ENCODE measurements at places on chromosomes 6 and 20. TPM values are rescaled to one million over a fixed set of nuclear protein-coding genes. Genes with fewer than 3 reads are reported as not detected.

Gene LPIN3
- 1.9 TPM for total RNA-seq

Gene GPRC6A
- total RNA-seq, result not detected

Gene SHLD1
- total RNA-seq, result 7.3 TPM

Gene C20orf141
- total RNA-seq, result not detected

Gene KLC4
- 39.6 TPM for total RNA-seq

Gene AARS2
- total RNA-seq, result 12.7 TPM

Gene PNISR
- 310 TPM for total RNA-seq

Gene LST1
- 10.3 TPM for total RNA-seq

Gene ULBP2
- 1.8 TPM for total RNA-seq

Gene LY6G6C
- not detected for total RNA-seq

Gene PPP1R3G
- not detected for total RNA-seq

Gene POM121L2
- not detected for total RNA-seq

Gene SNRPB2
- 50.4 TPM for total RNA-seq

Gene SYCP2
- total RNA-seq, result 4.4 TPM

Gene SIRPA
- 0.64 TPM for total RNA-seq

Gene APCDD1L
- total RNA-seq, result not detected

Gene ZSCAN23
- 0.19 TPM for total RNA-seq

Gene CDH4
- 0.11 TPM for total RNA-seq

Gene HSD17B8
- 8.6 TPM for total RNA-seq

Measured in CD4-positive, alpha-beta T cell (primary cell).